ENCODE measurements at places on chromosomes 4 and X.

- no peak for DNase-seq
Measured at GRCh38 chr4:154073107-154073822, 284.4 kb upstream of the SFRP2 start.

DNA sequence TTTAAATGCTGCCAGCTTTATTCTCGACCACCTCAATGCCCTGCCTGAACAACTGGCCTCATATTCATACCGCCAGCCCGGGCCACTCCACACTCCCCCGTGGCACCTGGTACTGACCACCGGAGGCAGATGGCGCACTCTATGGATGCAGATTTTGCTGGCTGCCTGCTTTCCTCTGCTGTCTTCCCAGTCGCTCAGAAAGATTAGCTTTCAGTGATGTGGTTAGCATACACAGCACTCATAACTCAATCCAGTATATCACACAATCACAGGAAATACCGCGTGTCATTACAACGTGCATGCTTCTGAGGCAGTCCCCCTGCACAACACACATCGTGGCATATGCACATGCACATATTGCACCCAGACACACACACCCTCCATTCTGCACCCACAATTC is 147.2 kb upstream of the BCOR start:
- no peak for DNase-seq

DNA sequence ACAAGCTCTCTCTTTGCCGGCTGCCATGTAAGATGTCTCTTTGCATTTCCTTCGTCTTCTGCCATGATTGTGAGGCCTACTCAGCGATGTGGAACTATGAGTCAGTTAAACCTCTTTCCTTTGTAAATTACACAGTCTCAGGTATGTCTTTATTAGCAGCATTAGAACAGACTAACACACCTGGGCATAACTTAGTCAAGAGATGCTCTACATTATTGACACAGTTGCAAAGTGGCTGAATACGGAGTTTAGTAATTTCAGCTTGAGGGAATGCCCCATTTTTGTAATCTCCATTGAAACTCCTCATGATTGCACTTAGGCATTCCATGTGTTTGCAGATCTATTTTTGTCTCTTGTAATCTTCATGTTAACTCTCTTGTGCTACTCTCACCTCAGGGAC is 299.5 kb upstream of the HAND2 start:
- DNase-seq, result no peak

DNA sequence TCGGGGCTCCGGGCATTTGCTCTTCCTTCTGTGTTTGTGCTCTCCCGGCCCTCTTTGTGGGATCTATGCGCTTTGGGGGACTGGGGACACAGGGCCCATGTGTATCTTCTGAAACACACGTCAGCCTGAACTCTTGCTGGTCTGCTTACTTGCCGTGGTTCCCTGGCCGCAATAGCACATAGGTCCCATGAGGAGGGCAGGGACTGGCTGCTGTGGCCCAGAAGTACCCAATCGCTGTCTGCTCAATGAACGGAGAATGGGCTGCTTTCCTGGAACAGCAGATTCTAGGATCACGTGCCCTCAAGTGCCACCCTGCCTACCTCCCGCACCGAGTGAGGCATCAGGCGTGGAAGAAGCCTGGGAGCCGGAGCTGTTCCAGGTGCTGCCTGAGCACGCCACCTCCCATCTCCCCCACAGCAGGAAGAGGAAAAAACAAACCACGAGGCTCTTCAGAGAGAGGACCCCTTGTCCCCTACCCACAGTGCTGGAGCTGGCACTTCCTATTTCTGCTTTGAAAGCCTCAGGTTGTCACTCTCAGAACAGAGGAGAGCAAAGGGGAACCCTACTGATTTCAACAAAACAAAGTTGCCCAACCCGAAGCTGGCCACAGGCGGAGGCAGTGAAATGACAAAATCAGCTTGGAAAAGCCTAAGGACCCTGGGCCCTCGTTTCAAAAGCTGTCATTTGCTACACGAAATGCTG is 3.8 kb downstream of the G6PD start:
- DNase-seq, result peak; percentile 93

- DNase-seq, result no peak
Measured at GRCh38 chr4:95027905-95028618, 270.3 kb downstream of the BMPR1B start.

DNA sequence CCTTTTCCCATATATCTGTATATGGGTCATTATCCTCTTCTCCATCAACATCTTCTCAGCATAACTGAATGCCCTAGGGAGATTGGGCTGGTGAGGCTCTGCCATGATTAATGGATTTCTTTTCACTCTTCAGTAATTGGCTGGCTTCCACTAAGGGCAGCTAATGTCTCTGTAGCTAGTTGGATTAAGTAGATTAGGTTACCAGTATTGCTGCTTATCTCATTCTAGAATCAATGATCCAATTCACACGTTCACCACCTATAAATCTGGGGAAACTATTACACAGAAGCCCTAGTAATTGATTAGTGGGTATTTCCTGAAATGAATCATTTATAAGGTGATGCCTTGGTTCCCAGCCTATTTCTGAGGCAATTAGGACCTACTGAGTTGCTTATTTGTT is 94.8 kb downstream of the KDR start:
- DNase-seq, result no peak

DNA sequence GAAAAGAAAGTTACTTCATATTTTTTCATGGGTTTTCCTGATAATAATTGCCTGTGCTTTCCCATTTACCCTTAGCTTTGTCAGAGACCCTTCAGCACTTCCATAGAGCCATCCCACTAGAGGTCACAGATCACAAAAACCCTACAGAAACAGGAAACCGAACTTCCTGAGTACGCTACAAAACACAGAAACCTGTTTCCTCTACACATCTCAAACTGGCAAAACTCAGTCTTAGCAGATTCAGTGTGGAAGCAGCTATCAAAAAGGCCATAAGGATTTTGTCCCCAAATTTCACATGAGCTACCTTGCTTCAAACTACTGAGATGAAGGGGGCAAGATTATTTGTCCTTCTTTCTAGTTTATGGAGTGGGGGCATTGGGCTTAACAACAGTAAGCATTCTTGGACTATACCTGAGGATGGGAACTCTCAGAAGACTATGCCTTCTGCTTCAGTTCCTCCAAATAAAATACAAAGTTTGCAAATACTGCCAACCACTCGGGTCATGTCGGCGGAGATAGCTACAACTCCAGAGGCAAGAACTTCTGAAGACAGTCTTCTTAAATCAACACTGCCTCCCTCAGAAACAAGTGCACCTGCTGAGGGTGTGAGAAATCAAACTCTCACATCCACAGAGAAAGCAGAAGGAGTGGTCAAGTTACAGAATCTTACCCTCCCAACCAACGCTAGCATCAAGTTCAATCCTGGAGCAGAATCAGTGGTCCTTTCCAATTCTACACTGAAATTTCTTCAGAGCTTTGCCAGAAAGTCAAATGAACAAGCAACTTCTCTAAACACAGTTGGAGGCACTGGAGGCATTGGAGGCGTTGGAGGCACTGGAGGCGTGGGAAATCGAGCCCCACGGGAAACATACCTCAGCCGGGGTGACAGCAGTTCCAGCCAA is at the start of gene MMRN1:
MMRN1 (plus strand) TSS at position 206 of the 902 bp plus-strand sequence; CDS start at position 324, 118 bp downstream.
- DNase-seq, result peak; percentile 1

DNA sequence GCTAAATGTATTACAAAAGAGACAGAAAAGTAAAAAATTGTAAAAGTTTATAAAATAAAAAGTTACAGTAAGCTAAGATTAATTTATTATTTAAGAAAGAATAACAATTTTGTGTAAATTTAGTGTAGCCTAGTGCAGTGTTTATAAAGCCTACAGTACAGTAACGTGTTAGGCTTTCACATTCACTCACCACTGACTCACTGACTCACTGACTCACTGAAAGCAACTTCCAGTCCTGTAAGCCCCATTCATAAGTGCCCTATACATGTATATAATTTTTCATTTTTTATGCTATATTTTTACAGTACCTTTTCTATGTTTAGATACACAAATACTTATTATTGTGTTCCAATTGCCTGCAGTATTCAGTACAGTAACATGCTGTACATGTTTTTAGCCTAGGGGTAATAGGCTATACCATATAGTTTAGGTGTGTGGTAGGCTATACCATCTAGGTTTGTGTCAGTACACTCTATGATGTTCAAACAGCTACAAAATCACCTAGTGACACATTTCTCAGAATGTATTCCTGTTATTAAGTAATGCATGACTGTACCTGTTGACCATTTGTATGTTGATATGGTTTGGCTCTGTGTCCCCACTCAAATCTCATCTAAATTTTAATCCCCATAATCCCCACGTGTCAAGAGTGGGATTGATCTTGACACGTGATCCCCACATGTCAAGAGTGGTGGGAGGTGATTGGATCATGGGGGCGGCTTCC is 57.9 kb downstream of the CFAP299 start:
- no peak for DNase-seq
